Activated CD4-positive, alpha-beta memory T cell treated with anti-CD3 and anti-CD28 coated beads for 36 hours (primary cell): ENCODE measurements at places on chromosomes 6 and 20. TPM values are rescaled to one million over a fixed set of nuclear protein-coding genes. Genes with fewer than 3 reads are reported as not detected.

GRCh38 chr6:44044154-44044539 is 83.1 kb downstream of the MRPL14 start:
- H3K4me3 ChIP-seq, result no peak overlapping the region
- H3K27ac ChIP-seq, result no peak overlapping the region
- H3K27me3 ChIP-seq, result no peaks in the 10 kb centered on the region

DNA sequence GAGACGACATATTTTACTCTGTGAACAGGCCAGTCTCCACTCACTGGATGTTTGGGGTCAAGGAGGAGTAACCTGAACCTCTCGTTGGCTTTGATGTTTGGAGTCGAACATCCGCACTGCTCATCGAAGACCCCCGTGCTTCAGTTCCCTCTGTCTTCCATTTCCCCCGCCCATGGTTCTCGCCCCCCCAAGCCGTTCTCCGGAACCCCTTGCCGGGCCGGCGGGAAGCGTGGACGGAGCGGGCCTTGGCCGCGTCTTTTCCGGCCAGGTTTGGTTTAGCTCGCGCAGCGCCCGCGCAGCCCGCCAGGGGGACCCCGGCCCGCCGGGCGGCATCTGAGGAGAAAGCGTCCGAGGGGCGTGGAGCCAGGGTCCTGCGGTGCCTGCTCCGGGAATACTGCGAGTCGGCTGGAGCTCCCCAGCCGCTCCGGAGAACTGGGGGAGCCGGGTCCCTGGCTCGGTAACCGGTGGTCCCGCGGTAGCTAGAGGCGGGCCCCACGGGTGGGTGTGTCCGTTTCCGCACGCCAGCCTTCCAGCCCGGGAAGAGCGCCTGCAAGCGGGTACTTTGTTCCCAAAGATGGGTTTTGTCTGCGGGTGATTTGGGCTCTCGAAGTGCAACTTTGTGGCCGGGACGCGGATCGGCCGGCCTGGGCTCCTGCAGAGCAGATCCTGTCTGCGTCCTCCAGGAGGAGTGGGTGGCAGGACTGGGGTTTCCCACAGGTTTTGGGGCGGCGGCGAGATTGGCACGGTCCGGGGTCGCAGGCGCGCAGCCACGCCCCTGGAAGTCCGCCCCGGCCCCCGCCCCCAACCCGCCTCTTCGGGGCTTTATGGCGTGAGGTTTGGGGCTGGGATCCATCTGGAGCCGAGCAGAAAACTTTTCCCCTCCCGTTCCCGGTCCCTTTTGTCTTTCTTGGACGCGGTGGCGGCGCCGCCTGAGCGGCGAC is at the start of gene TMEM200A:
Gene TMEM200A (plus strand): TSS at position 852 of the 941 bp plus-strand sequence. CDS start 74,406 bp downstream, outside the sequence.
- peak within 1 kb of the TSS; percentile 76 for H3K4me3 ChIP-seq
- H3K27me3 ChIP-seq, result peaks cover 7% of the 10 kb centered on the region
- DNase-seq, result peak; percentile 61
- peaks cover 19% of the 10 kb centered on the region for H3K4me1 ChIP-seq

- peaks cover 7% of the 10 kb centered on the region for H3K27me3 ChIP-seq
- DNase-seq, result no peak
- H3K36me3 ChIP-seq, result no peaks in the 10 kb centered on the region
- no peak overlapping the region for H3K27ac ChIP-seq
Observed at GRCh38 chr6:163165155-163165910, 249.2 kb upstream of the QKI start.

DNA sequence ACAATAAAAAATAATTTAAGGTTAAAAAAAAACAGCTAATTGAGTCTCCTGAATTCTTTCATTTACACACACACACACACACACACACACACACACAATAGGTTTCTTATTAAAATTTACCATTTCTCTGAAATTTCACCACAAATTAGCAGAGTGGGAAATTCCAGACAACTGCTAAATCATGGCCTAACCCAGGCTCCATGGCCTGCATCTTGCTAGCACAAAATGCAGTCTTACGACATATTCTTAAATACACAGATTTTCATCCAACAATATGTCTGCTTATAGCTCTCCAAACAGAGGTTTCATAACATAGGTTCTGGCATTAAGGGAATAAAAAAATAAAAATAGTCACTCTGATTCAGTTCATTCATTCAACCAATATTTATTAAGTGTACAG is 46.9 kb downstream of the SOD2 start:
- H3K4me1 ChIP-seq, result peaks cover 2% of the 10 kb centered on the region
- DNase-seq, result no peak
- H3K36me3 ChIP-seq, result peaks cover 3% of the 10 kb centered on the region
- no peak overlapping the region for H3K4me3 ChIP-seq
- no peaks in the 10 kb centered on the region for H3K27me3 ChIP-seq

- H3K4me3 ChIP-seq, result no peak overlapping the region
- H3K4me1 ChIP-seq, result no peaks in the 10 kb centered on the region
- no peak for DNase-seq
- no peak overlapping the region for H3K27ac ChIP-seq
- H3K27me3 ChIP-seq, result no peaks in the 10 kb centered on the region
Observed at GRCh38 chr6:68226460-68226859, 408.6 kb upstream of the ADGRB3 start.

GRCh38 chr6:44235891-44236516 is 10.9 kb upstream of the HSP90AB1 start:
- H3K36me3 ChIP-seq, result peaks cover 22% of the 10 kb centered on the region
- no peak overlapping the region for H3K27ac ChIP-seq
- no peak for DNase-seq
- H3K4me1 ChIP-seq, result peaks cover 29% of the 10 kb centered on the region
- H3K27me3 ChIP-seq, result no peaks in the 10 kb centered on the region

DNA sequence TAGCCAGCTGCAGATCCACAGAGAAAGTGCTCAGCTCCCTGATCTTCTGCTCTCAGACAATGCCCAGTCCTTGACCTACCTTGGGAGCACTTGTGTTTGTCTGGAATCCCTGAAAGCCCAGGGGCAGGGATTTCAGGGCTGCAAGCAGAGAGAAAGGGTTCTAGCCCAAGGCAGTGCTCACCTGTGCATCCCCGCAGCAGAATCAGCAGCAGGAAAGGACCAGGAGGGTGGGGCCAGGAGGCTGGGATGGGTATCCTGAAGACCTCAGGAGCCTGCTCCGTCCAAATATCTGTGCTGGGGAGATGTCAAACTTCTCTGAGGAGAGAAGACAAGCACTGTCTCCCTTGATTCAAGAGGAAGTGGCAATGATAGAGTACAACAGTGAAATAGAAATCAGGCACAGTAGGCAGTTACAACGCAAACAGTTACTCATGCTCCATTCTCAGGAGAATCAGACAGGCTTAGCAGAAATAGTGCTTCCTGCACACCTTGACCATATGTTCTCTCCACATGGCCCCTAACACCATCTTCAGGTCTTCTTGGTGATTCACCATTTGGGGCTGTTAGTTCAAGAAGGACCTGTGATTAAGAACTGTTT is 28.7 kb upstream of the SIRPG start:
- H3K27ac ChIP-seq, result peak overlapping the region; percentile 64
- no peak for DNase-seq
- H3K4me1 ChIP-seq, result peaks cover 55% of the 10 kb centered on the region
- H3K4me3 ChIP-seq, result peak overlapping the region; percentile 65

DNA sequence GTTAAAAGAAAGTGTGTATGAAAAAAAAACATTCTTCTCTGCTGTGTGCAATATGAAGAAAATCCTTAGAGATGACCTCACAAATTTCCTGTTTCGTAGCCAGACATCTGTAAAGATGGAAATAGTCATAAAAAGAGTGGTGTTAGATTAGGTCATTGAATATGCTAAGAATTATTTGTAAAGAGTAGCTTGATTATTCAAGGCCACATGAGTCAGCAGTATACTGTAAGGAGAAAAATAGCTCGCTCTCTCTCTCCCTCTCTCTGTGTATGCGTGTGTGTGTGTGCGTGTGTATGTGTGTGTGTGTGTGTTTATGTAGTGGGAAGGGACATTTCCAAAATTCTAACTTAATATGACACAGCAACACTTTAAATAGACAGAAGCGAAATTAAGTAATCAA is 78.8 kb downstream of the PTCHD4 start:
- H3K36me3 ChIP-seq, result no peaks in the 10 kb centered on the region
- no peaks in the 10 kb centered on the region for H3K27me3 ChIP-seq
- H3K4me3 ChIP-seq, result no peak overlapping the region
- DNase-seq, result no peak
- peaks cover 4% of the 10 kb centered on the region for H3K4me1 ChIP-seq

DNA sequence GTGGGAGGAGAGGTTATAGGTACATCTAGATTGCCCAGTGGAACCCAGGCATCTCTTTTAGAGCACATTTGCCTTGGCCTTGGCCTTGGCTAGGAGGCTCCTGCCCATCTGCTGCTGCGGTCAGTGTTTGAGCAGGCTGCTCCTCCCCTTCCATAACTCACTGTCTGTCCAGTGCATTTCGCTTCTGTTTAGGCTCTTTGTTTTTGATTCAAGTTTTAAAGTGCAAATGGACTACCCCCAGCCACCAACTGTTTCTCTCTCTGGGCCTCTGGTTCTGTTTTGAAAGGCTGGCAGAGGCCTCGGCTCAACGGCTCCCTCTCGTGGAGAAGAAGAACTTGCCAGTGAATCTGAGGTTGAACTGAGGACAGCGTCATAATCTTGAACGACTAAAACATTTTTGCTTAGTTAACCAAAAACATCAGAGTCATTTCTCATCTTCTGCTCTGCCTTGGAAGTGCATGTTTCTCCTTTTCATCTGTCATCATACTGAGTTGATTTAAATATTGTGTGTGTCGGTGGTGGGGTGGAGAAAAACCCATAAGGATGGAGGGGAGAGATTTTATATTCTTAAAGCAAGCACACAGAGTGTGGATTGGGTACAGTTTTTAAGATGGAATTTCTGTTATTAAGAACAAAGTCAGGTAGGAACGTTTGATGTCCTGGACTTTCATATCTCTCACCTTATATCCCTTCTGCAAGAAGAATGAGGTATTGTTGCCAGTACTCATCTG is 171.4 kb downstream of the DTNBP1 start:
- peak; percentile 84 for DNase-seq
- H3K4me1 ChIP-seq, result peaks cover 35% of the 10 kb centered on the region
- no peaks in the 10 kb centered on the region for H3K27me3 ChIP-seq
- peaks cover 47% of the 10 kb centered on the region for H3K36me3 ChIP-seq

GRCh38 chr6:132369526-132369925 is 31.7 kb downstream of the MOXD1 start:
- H3K36me3 ChIP-seq, result no peaks in the 10 kb centered on the region
- DNase-seq, result no peak
- H3K4me3 ChIP-seq, result no peak overlapping the region
- no peak overlapping the region for H3K27ac ChIP-seq
- peaks cover 10% of the 10 kb centered on the region for H3K4me1 ChIP-seq

DNA sequence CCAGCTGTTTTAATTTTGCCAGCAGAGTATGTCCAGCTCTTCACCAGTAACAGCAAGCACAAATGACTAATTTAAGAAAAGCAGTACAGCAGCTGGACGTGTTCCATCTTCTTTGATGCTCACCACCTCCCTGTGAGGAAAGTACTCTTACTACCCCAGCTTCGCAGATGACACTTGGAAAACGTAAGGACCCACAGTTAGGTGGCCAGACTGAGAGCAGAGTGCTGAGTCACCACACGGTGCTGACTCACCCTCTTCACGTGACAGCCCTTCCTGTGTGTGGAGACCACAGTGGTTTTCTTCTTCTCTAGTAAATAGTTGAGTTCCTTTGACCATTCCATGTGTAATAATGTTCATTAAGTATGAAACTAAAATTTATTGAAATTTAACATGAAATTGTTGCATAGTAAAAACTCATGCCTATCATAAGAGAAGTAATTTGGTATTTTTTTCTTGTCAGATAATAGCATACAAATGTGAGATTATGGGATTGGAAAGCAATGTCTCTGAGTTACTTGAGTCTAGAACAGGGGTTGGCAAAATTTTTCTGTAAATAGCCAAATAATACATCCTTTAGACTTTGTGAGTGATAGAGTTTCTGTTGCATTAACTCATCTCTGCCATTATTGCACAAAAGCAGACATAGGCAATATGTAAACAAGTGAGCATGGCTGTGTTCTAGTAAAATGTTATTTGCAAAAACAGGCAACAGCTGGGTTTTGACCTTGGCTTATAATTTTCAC is 76.6 kb downstream of the SLX4IP start:
- peak overlapping the region; percentile 66 for H3K27ac ChIP-seq
- no peak overlapping the region for H3K4me3 ChIP-seq
- peak; percentile 87 for DNase-seq
- H3K4me1 ChIP-seq, result peaks cover 24% of the 10 kb centered on the region
- H3K27me3 ChIP-seq, result no peaks in the 10 kb centered on the region
- peaks cover 2% of the 10 kb centered on the region for H3K36me3 ChIP-seq

GRCh38 chr6:77136086-77136485 is 327.2 kb downstream of the HTR1B start:
- no peak overlapping the region for H3K4me3 ChIP-seq
- H3K27ac ChIP-seq, result no peak overlapping the region
- H3K4me1 ChIP-seq, result no peaks in the 10 kb centered on the region
- H3K36me3 ChIP-seq, result no peaks in the 10 kb centered on the region
- no peak for DNase-seq

DNA sequence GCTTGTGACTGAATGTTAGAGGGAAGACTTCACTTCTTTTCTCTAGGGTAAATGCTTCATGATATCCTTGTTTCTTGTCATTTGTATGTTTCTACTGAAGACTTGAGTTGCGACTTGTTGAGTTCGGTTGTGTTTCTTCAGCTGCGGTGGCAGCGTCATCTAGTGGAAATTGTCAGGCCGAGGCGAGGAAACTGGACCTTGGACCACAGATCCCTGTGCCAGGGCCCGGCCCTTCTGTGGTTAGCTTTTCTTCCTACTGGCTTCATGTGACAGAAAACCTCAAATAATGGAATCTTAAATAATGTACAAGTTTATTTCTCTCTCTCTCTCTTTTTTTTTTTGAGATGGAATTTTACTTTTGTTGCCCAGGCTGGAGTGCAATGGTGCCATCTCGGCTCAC is 12.4 kb downstream of the MTHFD1L start:
- H3K4me1 ChIP-seq, result no peaks in the 10 kb centered on the region
- H3K27ac ChIP-seq, result no peak overlapping the region
- H3K4me3 ChIP-seq, result no peak overlapping the region
- H3K27me3 ChIP-seq, result no peaks in the 10 kb centered on the region

DNA sequence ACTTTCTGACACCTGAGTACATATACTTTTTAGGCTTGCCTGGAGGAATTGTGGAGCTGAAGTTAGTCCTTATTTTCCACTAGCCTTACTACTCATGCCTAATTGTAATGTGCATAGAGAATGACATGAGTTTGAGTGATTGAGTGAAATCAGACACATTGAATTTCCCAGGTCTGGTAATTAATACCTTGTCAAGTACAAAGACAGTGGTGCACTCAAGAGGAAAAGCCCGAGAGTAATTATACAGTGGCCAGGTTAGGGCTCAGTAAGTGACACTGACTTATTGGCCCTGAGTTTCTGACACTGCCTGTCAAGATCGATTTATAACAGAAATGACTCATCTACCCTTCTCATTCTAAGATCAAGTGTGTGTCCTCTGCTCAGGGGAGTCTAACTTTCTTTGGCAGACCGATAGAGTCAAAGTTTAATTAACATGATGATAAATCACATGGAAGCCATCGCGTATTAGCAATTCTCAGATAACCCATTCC is 288.3 kb downstream of the TPBG start:
- no peaks in the 10 kb centered on the region for H3K4me1 ChIP-seq
- no peak for DNase-seq
- H3K27ac ChIP-seq, result no peak overlapping the region
- H3K4me3 ChIP-seq, result no peak overlapping the region

The GTSF1L gene
- total RNA-seq, result not detected

The OSTM1 gene
- 16.3 TPM for total RNA-seq

The E2F1 gene
- 67.8 TPM for total RNA-seq

The RSPO3 gene
- not detected for total RNA-seq

The TXLNB gene
- 0.31 TPM for total RNA-seq

The FAM110A gene
- 20.1 TPM for total RNA-seq

The LY6G6D gene
- not detected for total RNA-seq

The ESF1 gene
- total RNA-seq, result 17.3 TPM

The LHFPL5 gene
- not detected for total RNA-seq

The CASP8AP2 gene
- total RNA-seq, result 32.4 TPM

The OR12D1 gene
- not detected for total RNA-seq

The LGSN gene
- 0.05 TPM for total RNA-seq
